ENCODE measurements at places on chromosomes 2 and 18. TPM values are rescaled to one million over a fixed set of nuclear protein-coding genes. Genes with fewer than 3 reads are reported as not detected.

DNA sequence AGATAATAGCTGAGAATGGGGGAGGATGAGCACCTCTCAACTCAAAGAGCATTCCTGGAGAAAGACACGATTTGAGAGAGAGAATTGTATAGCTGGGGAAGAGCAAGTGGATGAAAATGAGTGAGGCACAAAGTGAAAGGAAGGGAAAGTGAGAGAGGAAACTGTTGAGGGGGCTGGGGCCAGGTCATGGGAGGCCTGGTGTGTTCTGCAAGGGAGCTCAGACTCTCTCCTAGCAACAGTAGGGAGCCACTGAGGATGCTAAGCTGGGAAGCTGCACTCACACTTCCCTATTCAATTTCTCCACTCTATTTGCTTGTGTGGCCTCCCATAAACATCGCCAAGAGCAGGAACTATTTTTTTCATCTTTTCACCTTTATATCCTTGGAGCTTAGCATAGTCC is 14.8 kb downstream of the EVA1A start:
- DNase-seq = no peak
- H3K36me3 ChIP-seq = no peaks in the 10 kb centered on the region
- H3K4me1 ChIP-seq = no peaks in the 10 kb centered on the region
- H3K27ac ChIP-seq = no peak overlapping the region
- no peak overlapping the region for H3K4me3 ChIP-seq

DNA sequence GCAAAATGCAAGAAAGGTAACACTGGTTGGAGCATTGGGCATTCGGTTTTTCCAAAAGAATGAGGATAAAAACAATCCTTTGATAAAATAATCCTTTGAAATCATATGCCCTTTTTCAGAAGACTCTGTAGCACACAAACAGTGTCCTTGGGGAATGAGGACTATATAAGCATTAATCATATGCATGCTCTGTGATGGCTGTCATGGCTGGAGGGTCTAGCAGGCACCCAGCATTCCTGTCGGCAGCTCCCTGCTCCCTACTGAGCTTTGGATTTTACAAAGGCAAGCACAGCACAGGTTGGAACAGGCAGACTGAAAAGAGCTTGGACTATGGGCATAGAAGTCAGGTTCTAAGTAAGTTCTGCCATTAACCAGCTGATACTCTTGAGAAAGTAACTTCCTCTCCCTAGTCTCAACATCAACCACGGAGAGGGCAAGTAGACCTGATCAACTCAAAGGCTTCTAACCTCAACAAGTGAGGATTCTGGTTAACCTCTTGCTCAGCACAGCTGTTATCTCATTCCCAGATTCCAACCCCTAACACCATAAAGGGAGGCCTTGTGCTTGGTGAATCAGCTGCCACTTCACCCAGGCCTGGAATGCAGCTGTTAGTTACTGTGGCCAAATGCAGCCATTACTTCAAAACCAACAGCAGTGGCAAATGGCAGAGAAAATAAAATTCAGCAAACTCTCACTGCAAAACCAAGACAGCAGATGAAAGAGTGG is 29.5 kb downstream of the GALNT14 start:
- H3K27ac ChIP-seq = no peak overlapping the region
- H3K4me1 ChIP-seq = no peaks in the 10 kb centered on the region
- DNase-seq = no peak

- H3K36me3 ChIP-seq = no peaks in the 10 kb centered on the region
- H3K27me3 ChIP-seq = peaks cover 2% of the 10 kb centered on the region
- DNase-seq = no peak
- H3K4me3 ChIP-seq = no peak overlapping the region
- no peak overlapping the region for H3K27ac ChIP-seq
- H3K4me1 ChIP-seq = no peaks in the 10 kb centered on the region
Observed at GRCh38 chr2:16816016-16816415, 150.4 kb upstream of the CYRIA start.

DNA sequence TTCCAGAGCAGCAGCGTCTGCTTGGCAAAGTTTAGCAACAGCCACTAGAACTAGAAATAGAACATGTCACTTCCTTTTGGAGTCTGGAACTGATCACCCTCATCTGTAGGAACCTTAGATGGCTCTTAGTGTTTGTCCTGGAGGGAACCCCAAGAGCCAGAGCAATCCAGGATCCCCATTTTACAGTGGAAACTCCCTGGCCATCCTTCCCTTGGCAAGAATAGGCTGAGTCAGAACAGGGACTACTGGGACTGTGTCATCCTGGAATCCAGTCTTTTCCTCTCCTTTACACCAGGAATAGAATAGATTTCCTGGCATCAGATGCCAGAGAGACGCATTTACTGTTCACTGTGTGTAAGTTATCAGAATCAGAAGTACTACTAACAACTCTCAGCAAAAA is 33.2 kb upstream of the GRHL1 start:
- peaks cover 9% of the 10 kb centered on the region for H3K4me1 ChIP-seq
- H3K27me3 ChIP-seq = no peaks in the 10 kb centered on the region
- no peak overlapping the region for H3K4me3 ChIP-seq
- DNase-seq = no peak
- peaks cover 22% of the 10 kb centered on the region for H3K36me3 ChIP-seq
- no peak overlapping the region for H3K27ac ChIP-seq

DNA sequence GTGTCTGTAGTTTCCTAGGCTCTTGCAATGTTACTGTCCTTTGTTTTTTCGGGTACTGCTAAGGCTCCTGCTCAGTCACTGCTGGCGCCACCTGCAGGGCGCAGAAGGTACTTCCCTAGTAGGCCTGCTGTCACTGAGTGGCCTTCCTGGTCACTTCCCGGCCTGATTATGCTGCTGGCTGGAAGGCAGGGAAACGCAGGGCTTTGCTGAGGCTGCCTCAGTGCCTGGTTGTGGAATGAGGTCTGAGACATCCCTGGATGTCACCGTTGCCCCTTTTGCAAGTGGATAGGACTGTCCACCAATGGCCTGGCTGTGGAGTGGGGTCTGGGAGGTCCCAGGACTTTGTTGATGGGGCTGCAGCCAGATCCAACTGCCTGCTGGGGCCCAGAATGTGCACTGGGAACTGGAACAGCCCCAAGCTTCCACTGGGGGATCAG is 13.1 kb downstream of the DAW1 start:
- H3K27me3 ChIP-seq = no peaks in the 10 kb centered on the region
- H3K4me3 ChIP-seq = no peak overlapping the region
- H3K36me3 ChIP-seq = no peaks in the 10 kb centered on the region
- DNase-seq = peak; percentile 69
- H3K4me1 ChIP-seq = peaks cover 2% of the 10 kb centered on the region
- no peak overlapping the region for H3K27ac ChIP-seq

DNA sequence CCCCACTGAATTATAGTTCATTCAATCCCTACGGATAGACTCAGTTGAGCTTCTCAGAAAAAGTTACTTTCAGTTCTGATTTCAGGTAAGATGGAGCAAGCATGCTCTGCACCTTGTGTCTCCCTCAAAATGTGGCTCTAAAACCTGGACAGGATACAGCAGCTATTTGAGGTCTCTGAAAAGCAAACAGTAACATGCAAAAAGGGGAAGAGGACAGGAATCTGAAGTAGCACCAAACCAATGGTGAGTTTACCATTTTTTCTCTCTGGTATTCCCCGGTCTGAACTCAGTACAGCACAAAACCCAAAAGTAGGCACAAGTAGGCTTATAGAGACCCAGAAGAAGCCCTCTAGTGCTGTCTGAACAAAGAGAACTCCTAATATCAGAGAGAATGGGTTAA is 34.1 kb downstream of the LANCL1 start:
- no peak overlapping the region for H3K27ac ChIP-seq
- no peak for DNase-seq
- peaks cover 4% of the 10 kb centered on the region for H3K4me1 ChIP-seq
- peaks cover 39% of the 10 kb centered on the region for H3K36me3 ChIP-seq
- no peak overlapping the region for H3K4me3 ChIP-seq

DNA sequence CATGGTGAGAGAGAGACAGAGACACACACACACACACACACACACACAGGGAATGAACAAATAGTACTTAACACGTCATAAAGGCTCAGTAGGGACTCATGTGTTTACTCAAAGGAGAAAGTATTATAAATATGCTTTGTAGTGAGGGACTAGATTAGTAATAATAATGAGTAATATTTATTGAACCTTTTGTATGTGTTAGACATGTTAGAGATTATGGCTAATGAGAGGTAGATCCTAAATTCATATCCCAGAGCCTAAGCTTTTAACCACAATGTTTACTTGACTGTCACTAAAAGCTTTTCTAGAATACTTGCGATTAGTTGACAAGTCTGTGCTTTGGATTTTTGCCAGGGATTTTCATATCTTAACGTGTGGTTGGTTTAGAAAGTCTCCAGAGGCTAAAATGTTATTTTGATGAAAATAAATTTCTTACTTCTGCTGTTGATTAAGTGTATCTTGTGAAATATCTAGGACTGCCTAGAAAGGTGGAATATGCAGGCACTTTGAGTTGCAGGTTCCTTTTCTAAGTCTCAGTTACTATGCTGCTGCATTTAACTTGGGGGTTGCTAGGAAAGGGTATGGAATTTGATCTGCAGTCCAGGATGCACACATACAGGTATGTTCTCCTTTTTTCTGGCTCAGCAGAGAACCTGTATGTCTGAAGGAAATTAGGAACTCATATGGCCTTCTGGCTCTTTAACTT is 64.5 kb downstream of the UBR3 start:
- H3K27ac ChIP-seq = no peak overlapping the region
- no peak overlapping the region for H3K4me3 ChIP-seq
- H3K27me3 ChIP-seq = no peaks in the 10 kb centered on the region
- H3K4me1 ChIP-seq = no peaks in the 10 kb centered on the region
- no peak for DNase-seq

DNA sequence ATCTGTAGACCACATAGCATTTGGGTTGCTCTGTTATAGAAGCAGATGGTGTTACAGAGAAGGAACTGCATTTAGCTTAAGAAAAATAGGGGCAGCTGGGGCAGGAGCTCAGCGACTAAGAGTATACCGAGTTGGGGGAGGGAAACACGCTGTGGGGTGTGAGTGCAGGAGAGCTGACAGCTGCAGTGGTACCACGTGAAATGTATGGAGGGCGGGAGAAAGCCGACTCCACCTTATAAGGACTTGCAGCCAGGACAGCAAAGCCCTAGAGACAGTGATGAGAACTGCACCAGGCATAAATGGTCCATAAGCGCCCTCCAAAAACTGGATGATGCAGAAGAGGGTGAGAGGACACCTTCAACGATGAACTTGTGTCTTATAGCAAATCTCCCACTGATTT is 237.6 kb downstream of the PRKCE start:
- no peaks in the 10 kb centered on the region for H3K27me3 ChIP-seq
- peak; percentile 73 for DNase-seq
- H3K4me1 ChIP-seq = peaks cover 41% of the 10 kb centered on the region
- no peaks in the 10 kb centered on the region for H3K36me3 ChIP-seq
- H3K4me3 ChIP-seq = no peak overlapping the region
- H3K27ac ChIP-seq = no peak overlapping the region

- DNase-seq = no peak
- no peaks in the 10 kb centered on the region for H3K36me3 ChIP-seq
- H3K4me3 ChIP-seq = no peak overlapping the region
- no peaks in the 10 kb centered on the region for H3K4me1 ChIP-seq
- peaks cover 15% of the 10 kb centered on the region for H3K27me3 ChIP-seq
Observed at GRCh38 chr2:208389940-208390339, 16.7 kb upstream of the PTH2R start.

GRCh38 chr2:9074930-9075329 is 71.4 kb upstream of the MBOAT2 start:
- no peak overlapping the region for H3K27ac ChIP-seq
- no peaks in the 10 kb centered on the region for H3K4me1 ChIP-seq
- H3K4me3 ChIP-seq = no peak overlapping the region
- peaks cover 9% of the 10 kb centered on the region for H3K27me3 ChIP-seq
- DNase-seq = no peak

DNA sequence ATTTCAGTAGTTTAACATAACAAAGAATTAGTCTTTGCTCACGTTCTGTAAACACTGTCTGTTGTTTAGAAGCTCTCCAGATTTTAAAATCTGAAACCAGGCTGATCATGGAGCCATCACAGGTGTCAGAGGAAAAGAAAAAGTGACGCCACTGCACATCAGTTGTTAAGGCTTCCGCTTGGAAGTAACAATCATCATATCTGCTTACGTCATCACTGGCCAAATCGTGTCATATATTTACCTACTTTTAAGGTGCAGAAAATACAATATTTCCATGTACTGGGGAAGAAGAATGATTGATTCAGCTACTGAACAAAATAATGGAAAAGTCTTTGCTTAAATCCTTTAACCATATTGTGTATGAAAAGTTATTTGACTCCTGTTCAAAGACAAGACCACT is 382.6 kb upstream of the MC4R start:
- no peaks in the 10 kb centered on the region for H3K27me3 ChIP-seq
- DNase-seq = no peak
- no peaks in the 10 kb centered on the region for H3K4me1 ChIP-seq
- no peak overlapping the region for H3K27ac ChIP-seq

GRCh38 chr2:95113464-95113863 is 8.1 kb downstream of the MRPS5 start:
- H3K4me1 ChIP-seq = peaks cover 16% of the 10 kb centered on the region
- no peaks in the 10 kb centered on the region for H3K27me3 ChIP-seq
- no peak overlapping the region for H3K4me3 ChIP-seq
- H3K27ac ChIP-seq = no peak overlapping the region
- DNase-seq = no peak

- no peak overlapping the region for H3K4me3 ChIP-seq
- H3K36me3 ChIP-seq = no peaks in the 10 kb centered on the region
- peaks cover 4% of the 10 kb centered on the region for H3K27me3 ChIP-seq
- DNase-seq = no peak
Observed at GRCh38 chr2:11842336-11842735, 95.9 kb downstream of the LPIN1 start.

DNA sequence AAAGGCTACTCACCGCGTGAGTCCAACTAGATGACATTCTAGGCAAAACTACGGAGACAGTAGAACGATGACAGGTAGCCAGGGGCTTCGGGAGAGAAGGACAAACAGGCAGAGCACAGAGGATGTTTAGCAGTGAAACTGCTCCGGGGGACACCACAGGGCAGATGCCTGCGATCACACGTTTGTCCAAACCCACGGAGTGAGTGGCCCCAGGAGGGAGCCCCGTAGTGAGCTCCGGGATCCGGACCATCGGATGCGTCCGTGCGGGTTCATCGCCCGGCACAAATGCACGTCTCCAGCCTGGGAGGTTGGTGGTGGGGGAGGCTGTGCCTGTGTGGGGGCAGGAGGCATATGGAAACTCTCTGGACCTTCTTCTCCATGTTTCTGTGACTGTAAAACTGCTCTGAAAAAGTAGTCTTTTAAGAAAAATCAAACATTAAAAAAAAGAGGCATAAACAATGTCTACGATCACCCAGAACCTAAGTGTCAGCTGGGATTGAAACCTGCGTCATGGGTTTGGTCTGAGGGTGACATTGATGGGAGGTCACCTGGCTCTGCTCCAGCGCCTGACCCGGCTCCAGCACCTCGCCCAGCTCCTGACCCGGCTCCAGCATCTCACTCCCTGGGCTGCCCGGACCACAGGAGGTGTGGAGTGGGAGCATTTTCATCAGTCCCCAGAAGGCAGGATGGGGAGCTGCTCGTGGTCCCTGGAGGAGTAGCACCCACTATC is 83.0 kb upstream of the CTDP1 start:
- DNase-seq = no peak
- no peaks in the 10 kb centered on the region for H3K36me3 ChIP-seq
- H3K4me1 ChIP-seq = no peaks in the 10 kb centered on the region

AAK1 gene
- total RNA-seq = 77.4 TPM

CPS1 gene
- 0.86 TPM for total RNA-seq

RAB6C gene
- not detected for total RNA-seq

RAB6D gene
- not detected for total RNA-seq

ANKRD36 gene
- 23.0 TPM for total RNA-seq

ABCG8 gene
- total RNA-seq = not detected

RAX gene
- not detected for total RNA-seq

MGAT4A gene
- 87.5 TPM for total RNA-seq

DYNAP gene
- total RNA-seq = not detected

TMEM150A gene
- 0.67 TPM for total RNA-seq

DNAJC5G gene
- total RNA-seq = not detected

CHMP3 gene
- 27.0 TPM for total RNA-seq

CFAP65 gene
- not detected for total RNA-seq

IL37 gene
- not detected for total RNA-seq
